ENCODE measurements at places on chromosomes 2 and 18.

DNA sequence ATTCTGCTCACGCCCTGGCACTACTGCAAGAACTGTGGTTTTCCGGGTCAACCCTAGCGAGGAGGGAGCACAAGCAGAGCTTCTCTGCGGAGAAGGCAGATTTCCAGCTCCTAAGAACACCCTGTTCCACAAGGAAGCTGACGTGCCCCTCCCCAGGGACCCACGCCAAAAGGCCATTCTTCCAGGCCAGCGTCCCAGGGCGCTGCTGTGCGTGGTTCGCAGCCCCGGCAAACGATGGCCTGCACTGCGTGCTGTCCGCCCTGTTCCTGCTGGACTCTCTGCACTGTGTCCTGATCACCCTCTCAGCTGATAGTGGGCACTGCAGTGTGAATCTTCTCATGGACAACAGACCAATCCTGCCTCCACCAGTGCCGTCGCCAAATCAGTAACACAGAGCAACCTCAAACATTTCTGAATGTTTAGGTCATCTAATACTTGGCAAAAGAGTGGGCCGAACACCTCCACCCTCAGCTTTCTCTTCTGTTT is 49.1 kb downstream of the ADI1 start:
- DNase-seq = no peak

DNA sequence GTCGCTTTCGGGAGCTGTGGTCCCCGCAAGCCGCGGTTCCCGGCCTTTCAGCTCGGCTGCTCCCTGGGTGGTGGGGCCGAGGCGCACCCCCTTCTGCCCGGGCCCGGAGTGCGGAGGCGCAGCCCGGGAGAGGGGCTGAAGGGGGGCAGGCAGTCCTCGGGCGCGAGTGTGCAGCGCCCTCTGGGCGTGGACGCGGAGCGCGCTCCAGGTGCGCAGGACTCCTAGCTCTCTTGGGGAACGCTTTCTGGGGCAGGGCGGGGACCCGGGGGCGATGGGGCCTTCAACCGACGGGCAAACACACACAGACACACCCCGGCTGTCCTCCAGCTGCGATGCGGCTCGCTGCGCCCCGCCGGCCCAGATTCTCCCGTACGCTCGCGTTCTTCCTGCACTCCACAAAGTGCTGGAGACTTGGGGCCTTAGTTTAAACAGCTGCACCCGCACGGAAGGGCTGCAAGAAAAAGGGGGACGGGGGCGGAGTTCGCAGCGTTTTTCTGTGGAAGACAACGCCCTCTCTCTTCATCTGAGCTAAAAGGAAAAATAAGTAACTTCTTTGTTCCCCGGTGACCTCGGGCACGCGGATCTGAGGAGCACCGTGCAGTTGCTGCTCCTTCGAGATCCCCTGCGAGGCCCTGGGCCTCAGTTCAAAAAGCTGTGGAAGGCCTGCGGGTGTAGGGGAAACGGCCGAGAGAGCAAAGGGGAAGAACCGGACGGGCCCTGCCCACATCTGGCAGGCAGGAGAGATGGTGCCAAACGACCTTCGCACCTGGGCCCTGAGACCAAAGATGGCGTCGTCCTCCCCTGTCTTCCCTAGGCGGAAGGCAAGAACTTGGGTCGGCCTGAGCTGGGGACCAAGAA is 593 bp upstream of the SDC1 start:
- DNase-seq = no peak

GRCh38 chr2:181904022-181904632 is 12.6 kb downstream of the ITPRID2 start:
- DNase-seq = peak; percentile 34

- DNase-seq = no peak
Observed at GRCh38 chr2:109255654-109256053, 126.6 kb downstream of the SH3RF3 start.

DNA sequence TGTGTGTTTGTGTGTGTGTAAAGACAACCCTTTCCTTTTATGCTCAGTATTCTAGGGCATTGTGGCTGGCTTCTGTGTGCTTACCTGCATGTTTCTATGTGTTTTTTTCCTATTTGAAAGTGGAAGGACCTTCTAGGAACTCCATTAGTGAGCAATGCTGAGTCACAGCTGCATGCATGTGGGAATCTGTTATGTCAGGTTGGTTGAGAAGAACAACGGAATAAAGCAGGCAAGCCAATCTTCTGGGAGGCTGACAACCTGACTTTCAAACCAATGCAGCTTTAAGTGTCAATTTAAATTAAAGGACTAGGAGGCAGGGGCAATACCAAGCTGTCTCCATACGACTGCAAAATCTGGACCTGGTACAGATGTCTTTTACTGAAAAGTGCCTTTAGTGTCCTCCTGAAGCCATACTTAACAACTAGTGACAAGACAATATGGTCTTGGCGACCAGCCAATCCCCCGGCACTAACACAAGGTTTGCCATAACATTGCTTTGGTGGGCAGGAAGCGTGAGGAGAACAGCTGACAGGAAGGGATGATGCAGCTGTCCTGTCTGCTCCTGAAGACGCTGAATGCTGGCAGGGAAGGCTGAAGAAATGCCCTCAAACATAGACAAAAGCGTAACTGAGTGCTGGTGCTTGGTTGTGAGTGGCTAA is 514.7 kb upstream of the CDH7 start:
- DNase-seq = no peak

GRCh38 chr18:28045176-28045810 is 131.6 kb downstream of the CDH2 start:
- DNase-seq = no peak

GRCh38 chr2:114940785-114941458 is 498.5 kb downstream of the DPP10 start:
- DNase-seq = no peak

GRCh38 chr2:225041851-225042799 is at the start of gene DOCK10:
Gene DOCK10, minus strand, starts transcription at chr2:225042468. Its CDS starts 94 bp downstream, at chr2:225042374.
- no peak for DNase-seq

- DNase-seq = no peak
Observed at GRCh38 chr2:88854528-88854927, 163.1 kb downstream of the RPIA start.

- DNase-seq = no peak
Observed at GRCh38 chr18:9404565-9405060, 70.0 kb downstream of the TWSG1 start.

- no peak for DNase-seq
Observed at GRCh38 chr2:71927757-71928715, 219.6 kb downstream of the CYP26B1 start.

GRCh38 chr2:45925636-45926366 is 274.3 kb downstream of the PRKCE start:
- DNase-seq = no peak

DNA sequence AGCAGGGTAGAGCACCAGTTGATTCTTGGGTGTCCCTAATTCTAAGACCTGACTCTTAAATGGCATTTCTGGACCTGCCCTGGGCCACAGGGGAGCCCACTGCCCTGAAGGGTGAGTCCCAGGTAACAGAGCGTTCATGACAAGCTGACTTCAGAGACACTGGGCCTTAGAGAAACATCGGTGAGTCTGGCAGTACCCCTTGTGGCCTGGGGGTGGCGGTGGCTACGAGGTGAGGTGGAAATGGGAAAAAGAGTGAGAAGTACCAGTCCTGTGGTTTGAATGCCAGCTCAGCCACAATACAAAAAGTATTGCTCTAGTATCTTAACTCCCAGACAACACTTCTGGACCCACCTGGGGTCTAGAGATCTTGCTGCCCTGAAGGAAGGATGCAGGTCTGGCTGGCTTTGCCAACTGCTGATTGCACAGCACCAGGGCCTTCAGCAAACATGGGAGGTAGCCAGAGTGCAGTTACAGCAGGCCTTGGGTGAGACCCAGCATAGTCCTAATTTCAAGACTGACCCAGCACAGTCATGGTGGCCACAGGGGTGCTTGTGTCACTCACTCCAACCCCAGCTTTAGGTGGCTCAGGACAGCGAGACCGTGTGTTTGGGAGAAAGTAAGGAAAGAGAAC is 44.5 kb downstream of the USP34 start:
- no peak for DNase-seq

DNA sequence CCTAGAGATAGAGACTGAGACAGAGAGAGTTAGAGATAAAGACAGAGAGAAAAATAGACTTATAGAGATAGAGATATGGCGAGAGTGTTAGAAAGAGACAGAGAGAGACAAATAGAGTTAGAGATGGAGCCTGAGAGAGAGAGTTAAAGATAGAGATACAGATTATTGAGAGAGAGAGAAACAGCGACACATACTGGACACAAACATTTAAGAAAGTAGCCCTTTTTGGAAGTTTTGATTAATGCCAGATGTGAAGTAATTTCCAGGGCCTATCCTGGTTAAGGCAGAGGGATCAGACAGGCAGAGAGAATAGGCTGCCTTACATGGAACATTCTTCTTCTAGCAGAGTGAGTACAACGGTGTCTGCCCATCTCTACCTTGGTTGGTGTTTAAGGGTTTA is 311.6 kb upstream of the CDH7 start:
- peak; percentile 52 for DNase-seq

DNA sequence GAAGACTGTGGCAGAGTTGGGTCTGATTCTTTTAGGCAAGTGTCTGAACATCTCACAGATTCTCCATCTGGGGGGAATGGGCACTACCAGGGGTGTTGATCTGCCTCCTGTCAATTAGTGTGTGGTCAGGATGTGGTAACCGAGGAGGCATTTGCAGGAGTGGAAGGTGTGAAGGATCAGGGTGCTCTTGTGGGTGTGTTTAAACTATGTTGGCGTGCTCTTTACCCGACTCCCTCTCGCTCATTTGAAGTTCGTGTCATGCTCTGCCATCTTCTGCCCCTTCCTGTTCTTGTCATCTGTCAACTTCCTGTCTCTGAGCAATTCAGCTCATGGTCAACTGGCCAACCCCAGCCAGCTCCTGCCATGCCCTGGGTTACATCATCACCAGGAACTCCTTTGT is 107.9 kb downstream of the RTN4 start:
- no peak for DNase-seq

DNA sequence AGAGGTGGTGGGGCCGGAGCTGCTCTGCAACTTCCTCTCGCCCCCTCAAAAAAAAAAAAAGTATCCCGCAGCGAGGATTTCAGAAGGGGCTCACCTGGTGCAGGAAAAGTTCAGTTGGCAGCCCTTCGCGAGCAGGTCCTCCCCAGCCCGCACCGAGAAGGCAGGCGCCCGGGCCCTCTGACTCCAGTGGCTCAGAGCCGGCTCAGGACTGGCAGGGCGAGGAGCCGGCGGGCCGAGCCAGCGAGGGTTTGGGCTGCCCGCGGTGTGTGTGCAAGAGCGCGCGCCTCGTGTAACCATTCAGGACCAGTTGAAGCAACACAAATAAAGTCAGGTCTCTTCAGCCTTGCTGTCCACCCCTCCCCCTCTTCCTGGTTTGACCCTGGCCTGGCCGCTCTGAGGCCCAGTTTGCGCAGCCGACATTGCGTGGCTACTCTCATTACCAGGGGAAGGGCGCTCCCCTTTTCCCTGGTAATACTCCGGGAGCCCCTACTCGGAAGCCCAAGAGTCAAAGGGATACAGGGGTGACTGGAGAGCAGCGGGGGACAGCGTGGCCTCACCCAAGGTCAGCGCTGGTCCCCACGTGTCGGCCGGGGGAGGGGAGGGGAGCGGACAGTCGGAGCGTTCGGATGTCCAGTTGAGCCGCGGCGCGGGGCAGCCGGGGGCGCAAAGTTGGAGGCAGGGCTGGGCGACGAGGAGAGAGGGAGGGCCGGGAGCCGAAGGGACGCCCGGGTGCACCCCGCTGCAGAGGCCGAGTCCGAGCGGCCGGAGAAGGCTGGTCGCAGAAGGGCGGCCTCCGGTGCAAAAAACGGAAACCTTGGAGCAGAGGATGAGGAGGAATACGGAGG is 12.3 kb downstream of the EN1 start:
- no peak for DNase-seq

DNA sequence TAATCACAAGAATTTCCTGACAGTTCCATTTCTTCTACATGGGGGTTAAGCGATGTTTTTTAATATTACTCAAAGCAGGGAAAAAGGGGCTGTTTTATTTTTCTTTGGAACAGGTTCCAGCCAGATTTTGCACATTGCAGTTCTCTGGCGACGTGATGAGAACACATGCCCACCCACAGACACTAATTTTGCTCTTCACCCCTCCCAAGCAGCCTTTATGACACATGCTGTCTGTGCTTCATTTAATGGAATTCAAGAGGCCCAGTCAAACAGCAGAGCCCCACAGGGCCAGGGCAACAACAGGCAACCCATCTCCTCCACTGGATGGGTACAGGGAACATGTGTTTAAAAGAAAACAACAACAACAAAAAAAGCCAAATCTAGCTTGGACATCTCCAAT is 70.8 kb downstream of the SPRED2 start:
- DNase-seq = no peak

DNA sequence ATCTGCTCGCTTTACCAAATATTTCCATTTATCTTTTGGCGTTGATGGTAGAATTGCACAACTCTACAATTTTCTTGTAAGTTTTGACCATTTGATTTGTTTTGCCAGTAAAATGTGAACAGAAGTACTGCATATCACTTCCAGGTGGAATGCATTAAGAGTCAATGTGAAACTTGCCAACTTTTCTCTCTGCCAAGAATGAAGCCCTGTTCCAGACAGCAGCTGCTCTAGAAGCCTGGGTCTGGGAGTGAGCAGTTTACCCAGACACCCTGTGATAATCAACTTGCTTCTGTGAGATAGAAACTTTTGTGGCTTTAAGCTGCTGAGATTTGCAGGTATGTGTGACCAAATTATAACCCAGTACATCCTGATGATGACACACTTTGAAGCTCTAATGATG is 115.9 kb upstream of the SYT4 start:
- DNase-seq = no peak

DNA sequence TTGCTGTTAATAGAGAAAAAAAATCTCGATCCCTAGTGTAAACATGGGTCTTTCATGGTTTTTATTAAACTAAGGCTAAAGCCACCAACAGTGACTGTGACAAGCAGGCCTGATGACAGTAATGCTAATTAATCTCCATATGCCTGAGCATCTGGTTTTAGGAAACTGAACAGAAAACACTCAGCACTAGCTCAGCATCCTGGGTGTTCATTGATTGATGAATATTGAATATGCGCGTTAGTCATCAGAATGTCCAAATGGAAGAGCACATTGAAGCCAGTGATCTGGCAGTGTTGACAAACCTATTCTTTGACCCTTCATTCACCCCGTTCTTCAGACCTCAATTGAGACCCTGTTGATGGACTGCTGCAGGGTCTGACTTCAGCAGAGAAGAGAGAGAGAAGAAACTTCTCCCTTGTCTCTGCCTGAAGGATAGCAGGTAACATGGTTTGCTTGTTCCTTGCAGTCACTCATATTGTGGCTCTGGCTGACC is 283.8 kb downstream of the RDH14 start:
- DNase-seq = no peak

DNA sequence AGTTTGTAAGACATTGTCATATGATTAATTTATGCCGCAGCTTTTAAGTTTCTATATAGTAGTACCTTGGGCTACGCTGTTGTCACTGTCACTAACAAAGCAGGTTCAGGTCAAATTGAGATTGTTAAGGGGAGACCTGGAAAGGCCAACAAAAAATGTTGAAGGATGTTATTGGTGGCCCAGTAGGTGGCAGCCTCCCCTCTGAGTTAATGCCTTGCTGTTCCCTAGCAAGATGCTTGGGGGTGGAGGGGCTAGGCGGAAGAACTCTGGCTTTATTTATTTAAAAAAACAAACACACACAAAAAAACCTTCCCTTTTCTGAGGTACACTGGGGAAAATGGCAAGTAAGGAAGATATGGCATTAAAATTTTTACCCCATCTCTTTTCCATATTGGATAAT is 128.3 kb upstream of the ATP5MC3 start:
- peak; percentile 56 for DNase-seq
